ENCODE measurements at places on chromosomes 3 and 15.

DNA sequence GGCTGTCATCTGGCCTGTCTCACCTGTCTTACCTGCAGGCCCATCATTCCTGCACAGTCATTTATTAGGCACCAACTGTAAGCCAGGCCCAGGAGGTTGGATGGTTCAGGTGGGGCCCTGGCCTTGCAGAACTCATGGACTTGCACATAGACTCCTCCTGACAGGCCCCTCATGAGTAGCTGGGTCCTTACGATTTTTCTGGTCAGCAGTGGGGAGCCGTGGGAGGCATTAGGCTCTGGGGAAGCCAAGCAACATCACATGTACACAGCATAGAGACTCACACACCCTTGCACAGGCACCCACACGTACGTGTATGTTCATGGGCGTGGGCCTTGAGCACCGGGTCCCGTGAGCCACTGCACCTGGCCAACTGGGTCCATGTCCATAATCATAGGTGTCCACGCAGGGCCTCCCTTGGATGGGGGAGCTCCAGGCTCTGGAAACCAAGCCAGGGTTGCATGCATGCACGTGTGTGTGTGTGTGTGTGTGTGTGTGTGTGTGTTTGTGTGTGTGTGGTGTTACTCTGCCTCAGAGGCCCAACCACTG is 20.3 kb downstream of the CISH start:
- no peak for DNase-seq

GRCh38 chr15:61736790-61737189 is 323.5 kb downstream of the VPS13C start:
- DNase-seq = no peak

- no peak for DNase-seq
These were observed 1273.0 kb downstream of the ROBO2 start for GRCh38 chr3:78312851-78313250.

DNA sequence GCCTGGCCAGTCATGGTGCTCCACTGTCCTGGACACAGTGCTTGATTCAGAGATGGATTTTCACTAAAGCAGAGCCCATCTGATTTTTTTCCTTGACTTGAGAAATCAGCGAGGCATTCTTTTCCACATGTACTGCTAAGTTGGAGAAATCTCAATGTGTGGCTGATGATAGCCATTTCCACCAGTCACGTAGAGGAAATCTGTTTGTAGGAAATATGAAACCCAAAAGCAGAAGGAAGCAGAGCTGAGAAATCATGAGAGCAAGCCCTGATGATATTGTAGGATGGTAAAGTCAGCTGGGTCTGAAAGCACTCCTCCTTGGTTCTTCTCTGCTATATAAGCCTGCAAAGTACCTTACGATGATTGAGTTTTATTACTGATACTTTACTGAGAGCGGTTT is 1233.4 kb downstream of the ROBO2 start:
- DNase-seq = no peak

DNA sequence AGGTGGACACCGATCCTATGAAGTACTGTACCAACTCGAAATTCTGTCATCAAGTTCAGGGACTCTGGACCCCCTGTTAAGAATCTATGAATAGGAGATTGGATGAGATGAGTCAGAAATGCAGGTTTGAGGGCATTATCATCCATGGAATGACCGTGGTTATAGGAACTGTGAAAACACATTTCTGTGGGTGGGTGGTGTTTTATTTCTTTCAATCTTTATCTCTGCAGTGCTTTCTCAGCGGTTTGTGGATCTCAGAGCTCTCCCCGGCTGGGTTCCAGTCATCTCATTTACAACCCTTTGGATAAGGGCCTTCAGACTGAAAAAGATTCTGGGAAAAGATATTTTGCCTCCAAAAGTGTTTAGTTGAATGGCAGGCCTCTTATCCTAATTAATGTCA is 5.4 kb upstream of the ABHD17C start:
- DNase-seq = no peak

DNA sequence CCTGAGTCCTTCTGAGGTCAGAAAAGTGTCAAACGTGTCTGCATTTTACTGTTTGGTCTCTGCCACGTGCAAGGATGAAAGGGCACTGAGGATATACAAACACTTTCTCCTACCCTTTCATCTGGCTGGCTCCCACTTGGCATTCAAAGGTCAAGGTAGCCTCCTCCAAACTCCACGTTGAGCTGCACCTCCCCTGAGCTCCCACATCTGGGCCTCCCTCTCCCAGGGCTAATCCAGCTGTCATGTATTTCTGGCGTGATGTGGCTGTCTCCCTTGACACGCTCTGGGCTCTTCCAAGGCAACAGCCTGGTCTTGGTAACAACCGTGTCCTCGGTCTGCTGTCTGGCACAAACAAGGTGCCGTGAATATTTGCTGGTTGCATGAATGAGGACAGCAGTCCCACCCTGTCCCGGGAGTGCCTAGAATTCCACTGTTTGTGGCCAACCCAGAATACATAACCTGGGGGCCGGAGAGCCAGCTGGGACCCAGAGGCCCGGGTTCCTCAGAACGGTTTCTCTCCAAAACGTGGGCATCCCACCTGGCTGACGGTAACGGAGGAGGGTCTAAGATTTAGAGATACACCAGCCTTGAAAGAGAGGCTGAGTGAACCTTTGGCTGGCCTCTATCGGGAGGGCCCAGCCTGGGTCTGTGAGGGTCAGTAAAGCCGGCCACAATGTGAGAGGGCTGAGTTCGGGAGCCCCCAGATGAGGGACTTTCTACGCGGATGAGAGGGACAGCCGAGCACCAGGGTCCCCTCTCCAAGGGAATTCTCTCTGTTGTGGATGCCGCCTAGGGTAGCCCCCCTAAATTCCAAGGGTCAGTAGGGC is 767 bp downstream of the GLT8D1 start:
- DNase-seq = no peak

GRCh38 chr3:116097226-116097625 is 348.1 kb downstream of the LSAMP start:
- DNase-seq = no peak

DNA sequence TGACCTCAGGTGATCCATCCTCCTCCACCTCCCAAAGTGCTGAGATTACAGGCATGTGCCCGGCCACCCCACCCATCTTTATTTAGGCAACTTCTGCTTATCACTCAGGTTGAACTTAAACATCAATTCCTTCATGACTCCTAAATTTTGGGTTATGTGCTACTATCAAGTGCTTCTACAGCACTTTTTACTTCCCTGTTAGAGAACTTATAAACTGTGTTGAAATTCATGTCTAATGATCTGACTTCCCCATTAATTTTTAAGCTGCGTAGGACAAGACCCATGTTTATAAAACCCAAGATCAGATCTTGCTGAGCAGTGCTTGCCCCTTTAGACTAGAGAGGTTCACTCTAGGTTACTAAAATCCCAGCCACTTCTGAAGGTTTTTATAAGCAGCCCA is 266.2 kb upstream of the TPRG1 start:
- no peak for DNase-seq

DNA sequence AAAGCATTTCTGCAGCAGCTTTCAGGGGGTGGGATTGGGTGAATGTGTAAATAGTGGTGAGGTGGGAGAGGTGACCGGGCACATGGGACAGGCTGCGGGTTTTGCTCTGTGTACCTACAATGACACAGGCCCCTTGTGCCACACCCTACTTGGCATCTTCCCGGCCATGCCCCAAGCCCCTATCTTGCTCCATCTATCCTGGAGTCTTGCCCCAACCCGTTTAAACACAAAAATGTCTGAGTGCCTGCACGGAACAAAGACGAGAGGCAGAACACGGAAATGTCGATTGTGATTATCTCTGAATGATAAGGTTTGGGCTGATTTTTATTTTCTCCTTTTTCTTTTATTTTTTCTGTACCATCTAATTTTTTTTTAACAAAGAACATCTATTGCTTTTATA is 46.0 kb upstream of the SLC6A1 start:
- no peak for DNase-seq

DNA sequence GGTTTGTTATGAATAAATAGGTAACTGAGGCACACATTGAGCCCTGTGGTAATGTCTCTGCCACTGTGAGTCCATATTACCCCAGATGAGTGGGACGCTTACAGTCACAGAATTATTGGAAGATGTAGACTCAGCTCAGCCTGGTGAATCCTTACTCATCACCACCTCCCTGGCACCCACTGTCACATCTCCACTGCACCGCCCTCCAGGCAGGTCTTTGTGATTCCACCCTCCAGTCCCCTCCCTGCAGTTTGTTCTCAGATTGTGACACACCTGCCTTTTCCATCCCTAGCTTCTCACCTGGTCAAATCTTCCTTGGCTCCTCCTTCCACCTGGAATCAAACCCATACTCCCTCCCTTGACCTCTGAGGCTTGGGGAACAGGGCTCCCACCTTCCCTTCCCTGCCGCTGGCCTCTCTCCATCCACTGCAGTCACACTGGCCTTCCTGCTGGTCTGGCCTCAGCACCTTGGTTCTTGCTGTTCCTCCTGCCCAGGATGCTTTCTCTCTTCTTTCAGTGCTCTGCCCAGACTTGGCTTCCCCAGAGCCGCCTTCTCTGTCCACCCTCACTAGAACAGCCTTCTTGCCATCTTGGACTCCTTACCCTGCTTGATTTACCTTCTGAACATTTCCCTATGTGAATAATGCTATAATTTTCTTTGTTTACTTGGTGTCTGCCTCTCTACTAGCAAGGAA is 9.4 kb downstream of the SLC6A20 start:
- no peak for DNase-seq

GRCh38 chr3:38566215-38566528 is 70.0 kb downstream of the EXOG start:
- no peak for DNase-seq

DNA sequence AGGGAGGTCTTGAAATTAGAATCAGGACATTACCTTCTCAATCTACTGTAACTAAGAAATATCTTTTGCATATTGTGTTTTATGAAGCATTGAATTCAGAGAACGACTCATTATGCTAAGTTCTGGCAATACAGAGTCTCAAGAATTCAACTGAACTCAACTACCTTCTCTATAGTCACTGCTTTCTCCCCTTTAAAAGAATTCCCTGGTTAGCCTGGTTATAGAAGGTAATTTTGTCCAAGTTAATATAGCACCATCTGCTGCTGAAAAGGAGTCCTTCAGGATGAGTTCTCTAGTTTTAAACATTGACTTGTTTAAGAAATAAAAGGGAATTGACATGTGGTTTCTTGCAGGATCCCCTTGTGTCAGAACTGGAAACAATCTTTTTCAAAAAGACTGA is 60.2 kb downstream of the IL16 start:
- DNase-seq = no peak

GRCh38 chr3:183554377-183554776 is 1.1 kb downstream of the KLHL6 start:
- no peak for DNase-seq

DNA sequence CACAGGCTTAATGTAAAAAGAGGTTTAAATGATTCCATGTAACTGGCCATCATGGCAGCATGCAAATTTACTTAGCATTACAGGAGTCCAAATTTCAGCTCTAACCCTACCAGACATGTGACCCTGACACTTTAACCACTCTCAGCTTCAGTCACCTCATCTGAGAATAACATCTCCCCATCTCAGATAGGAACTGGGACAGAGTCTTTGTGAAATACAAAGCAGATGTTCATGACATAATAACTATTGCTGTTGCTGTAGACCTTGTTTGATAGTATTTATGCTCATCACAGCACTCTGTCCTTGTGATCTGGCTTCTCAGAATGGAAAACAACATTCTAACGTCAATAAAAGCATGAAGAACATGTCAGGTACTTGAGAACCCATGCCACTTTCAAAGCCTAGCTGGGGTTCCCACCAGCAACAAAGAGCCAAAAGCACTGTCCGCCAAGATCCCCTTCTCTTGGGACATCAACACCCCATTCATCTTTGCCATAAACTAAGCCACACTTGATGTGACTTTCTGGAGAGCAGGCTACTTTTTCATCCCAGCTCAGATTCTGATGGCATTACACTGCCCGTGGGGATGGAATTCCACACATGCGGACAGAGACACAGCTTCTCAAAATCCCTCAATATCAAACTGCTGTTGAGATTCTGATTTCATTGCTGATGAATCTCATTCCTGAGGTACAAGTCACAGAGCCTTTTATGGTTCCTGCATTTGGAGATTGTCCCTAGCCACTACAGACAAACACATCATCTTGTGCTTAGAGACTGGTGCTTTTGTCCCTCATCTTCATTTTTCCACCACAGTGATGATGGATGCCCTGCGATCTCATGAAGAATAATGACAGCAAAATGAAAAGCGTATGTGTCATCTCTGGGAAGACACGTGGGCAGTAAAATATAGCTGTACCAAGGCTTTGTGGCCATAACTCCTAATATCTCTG is 202.7 kb downstream of the TNIK start:
- DNase-seq = no peak

GRCh38 chr15:52336529-52336928 is 40.9 kb upstream of the MYO5C start:
- no peak for DNase-seq

DNA sequence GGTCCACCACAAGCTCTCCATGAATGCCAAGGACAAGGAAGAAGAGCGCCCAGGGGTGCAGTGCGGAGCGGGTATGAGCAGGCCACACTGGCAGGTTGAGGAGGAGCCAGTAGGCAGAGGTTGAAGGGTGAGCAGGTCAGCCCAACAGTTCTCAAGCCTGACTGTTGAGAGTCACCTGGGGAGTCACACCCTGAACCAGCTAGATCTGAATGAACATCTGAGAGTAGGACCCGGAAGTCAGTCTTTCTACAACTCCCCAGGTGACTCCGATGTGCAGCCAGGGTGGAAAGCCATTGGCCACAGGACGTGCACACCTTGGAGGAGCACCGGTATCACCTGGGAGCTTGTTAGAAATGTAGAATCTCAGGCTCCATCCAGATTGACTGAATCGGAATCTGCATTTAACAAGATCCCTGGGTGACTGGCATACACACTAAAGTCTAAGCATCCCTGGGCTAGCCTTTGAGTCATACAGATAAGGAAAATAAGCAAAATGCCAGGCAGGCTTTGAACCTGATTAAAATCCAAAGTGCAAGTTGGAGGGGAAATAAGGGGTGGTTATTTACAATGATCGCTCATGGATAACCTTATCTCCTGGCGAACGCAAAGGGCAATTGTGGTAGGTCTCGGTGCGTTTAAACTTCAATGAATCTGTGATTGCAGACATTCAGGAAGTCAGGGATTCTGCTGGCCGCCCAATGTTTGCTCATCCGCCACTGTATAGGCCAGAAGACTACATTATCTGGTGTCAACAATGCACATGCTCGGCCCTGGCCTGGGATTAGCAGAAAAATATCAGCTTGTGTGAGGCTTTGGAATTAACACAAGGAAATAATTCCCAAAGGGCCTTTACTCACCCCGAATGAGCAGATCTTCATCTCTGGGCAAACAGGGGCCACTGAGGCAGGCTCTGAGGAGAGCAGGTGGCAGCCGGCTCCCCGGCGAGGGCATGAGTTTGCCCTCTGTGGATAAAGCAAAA is 11.7 kb upstream of the LYZL4 start:
- DNase-seq = no peak

DNA sequence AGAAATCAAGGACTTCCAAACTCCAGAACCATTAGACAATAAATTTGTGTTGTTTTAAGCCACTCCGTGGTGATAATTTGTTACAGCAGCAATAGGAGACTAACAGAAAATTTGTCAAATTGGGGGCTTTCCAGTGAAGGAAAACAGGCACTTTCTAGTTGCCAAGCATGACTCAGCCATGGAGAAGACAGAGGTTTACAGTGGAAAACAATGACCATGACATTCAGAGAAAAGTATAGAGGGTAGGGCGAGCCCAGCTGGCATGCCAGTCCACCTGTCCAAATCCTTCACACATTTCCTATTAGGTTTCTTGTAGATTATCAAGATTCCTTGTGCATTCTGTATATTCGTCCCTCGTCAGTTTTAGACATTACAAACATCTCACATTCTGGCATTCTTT is 24.9 kb downstream of the SLCO2A1 start:
- DNase-seq = no peak

All from T-helper 1 cell (primary cell).